ENCODE measurements at places on chromosomes 5 and 9.

- no peak for DNase-seq
These were observed 267.7 kb downstream of the FANCC start for GRCh38 chr9:95049761-95050160.

DNA sequence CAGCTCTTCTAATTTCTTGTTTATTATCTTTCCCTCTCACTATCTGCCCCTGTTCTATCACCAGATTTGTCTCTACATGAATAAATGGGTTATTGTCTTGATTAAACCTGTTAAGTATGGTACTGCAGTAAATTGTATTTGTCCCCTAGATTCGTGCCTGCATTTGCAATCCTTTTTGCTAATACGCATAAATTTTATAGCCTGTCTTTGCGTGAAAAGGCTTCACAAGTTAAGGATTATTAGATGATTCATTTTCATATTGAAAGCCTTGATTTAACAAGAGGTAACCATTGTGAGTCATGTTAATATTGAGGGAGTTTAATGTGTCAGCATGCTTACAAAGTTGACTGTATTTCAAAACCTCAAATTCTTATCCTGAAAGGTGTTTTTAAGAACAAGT is 204.6 kb downstream of the PCSK1 start:
- no peak for DNase-seq

- no peak for DNase-seq
These were observed 10.6 kb downstream of the PCDH1 start for GRCh38 chr5:141867651-141868050.

DNA sequence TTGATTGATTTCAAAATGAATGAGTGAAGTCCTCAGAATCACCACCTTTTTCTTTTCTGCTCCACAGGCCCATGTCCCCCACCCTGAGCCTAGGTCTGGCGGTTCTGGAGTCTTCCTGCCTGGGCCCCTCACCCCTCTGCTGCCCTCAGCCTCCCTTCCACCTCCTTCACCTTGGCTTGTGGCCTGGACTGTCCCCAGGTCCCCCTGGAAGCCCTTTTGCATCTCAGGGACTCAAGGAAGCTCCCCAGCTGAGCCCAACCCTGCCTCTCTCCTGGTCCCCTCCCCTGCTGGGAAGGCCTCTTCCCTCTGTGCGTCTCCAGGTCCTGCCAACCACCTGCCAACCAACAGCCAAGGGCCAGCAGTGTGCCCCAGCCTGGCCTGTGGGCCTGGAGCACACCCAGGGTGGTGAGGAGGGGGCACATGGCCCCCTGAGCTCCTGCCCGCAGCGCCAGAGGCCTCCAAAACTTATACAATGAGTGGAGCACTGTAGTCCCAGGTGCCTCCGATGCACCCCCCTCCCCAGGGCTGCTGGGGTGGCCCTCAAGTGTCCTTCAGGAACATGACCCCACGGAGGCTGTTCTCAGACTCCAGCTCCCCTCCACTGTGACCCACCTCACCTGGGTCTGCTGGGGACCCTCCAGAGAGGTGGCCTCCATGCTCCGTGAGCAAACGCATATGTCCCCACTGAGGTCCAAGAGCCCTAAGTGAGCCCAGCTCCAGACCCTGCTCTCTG is 20.3 kb downstream of the GLT6D1 start:
- DNase-seq = no peak

DNA sequence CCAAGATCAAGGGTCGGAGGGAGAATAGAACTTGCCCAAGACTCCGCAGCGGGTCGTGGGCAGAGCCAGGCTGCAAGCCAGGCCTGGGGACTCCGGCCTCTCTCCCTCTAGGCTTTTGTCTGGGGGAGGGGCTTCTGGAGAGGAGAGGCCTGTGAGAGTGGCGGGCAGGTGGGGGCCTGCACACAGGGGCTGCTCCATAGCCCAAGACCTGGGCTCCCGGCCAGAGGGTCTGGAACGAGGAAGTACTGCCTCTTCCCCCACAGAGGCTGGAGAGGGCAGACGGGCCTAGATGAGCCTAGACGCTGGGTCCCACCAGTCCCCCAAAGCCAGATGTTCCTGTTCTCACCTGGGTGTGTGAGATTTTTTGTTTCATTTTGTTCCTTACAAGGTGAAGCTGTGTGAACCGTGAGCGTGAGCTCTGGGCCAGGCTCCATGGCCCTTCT is 5.2 kb upstream of the ST6GALNAC6 start:
- no peak for DNase-seq

- DNase-seq = peak; percentile 52
These were observed at the start of gene ACSL6 for GRCh38 chr5:132011622-132012343. TSS of gene ACSL6 (minus strand) at chr5:132011658. CDS start at chr5:132011553, 105 bp downstream.

DNA sequence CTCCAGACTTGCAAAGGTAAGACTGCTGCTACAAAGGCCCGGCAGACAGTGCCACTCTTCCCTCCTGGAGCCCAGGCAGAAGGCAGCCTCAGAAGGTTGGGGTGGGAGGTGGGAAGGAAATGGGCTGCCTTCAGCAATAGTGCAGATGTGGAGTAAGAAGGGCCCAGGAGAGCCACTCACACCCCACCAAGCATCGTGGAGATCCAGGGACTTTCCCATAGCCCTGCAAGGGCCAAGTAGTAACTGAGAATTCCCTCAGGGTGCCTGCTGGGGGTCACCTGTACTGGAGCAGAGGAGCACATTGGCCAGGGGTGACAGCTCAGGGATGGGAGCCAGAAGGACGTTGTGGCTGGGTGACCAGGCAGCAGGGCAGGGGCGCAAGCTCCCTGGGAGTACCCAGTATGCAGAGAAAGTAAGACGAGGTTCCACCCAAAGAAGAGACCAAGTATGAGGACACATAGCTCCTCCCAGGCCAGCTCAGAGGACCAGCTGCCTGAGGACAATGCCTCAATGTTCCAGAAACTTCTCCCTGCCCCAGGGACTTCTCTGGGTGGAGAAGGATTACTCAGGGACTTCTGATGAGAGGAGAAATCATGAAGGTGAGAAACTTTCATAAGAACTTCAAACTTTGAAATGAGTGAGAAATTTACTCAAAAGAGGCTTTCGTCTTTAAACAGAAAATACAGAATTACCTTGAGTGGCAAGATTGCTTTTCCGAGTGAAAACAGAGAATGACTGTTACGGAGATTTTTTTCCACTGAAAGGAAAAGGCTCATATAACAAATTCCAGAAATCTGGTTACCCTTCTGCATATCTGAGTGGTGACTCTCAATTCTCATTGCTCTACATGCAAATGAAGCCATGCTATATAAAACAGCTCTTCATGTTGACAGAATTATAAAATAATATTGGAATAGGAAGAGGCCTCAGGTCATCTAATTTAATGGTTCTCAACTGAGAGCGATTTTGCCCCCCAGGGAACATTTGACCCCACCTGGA is 87.9 kb upstream of the TRIO start:
- peak; percentile 64 for DNase-seq

- DNase-seq = no peak
These were observed 36.7 kb upstream of the COL15A1 start for GRCh38 chr9:98907055-98907454.

GRCh38 chr5:139194486-139194885 is 3.7 kb downstream of the SIL1 start:
- no peak for DNase-seq

DNA sequence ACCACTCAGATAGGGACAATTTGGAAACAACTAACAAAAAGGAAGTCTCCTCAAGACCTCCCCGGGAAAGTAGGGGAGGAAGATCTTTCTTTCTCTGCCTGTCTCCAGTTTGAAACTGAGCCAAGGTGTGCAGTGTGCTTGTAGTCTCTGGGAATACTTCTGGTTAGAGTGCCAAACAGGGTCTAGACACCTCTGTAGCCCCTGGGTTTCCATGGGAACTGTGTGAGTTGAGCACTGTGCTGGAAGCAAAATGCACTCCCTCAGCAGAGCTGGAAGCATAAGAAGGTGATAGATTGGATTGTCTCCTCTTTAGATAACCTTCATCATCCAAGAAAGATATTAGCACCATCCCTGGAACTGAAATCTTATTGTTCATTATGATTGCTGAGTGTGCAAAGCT is 129.2 kb upstream of the TNPO1 start:
- DNase-seq = no peak

GRCh38 chr5:60738461-60738860 is 38.5 kb upstream of the DEPDC1B start:
- no peak for DNase-seq

- DNase-seq = no peak
These were observed 47.3 kb upstream of the CEP78 start for GRCh38 chr9:78188594-78188993.

GRCh38 chr5:60453186-60453976 is 246.6 kb downstream of the DEPDC1B start:
- DNase-seq = no peak

GRCh38 chr9:111078391-111079038 is 40.2 kb upstream of the LPAR1 start:
- DNase-seq = no peak

- no peak for DNase-seq
These were observed 8.8 kb downstream of the CLPTM1L start for GRCh38 chr5:1336106-1336561.

DNA sequence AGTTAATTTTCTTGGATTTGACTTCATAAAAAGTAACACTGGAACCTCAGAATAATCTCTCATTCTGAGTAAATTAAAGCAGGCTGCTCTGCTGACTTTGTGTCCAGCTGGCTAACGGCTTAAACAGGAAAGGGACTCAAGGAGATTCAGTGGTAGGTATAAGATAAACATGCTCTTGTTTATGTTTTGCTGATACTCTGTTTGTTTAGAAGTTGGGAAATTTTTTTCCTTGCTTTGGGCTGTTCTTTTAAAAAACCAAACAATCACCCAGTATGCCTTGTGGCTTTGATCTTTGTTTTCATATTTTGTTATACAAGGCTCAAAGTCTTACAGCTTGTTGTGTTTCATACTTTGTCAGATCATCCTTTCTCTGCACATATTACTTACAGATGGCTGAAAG is 237.6 kb upstream of the RIOK2 start:
- DNase-seq = no peak

DNA sequence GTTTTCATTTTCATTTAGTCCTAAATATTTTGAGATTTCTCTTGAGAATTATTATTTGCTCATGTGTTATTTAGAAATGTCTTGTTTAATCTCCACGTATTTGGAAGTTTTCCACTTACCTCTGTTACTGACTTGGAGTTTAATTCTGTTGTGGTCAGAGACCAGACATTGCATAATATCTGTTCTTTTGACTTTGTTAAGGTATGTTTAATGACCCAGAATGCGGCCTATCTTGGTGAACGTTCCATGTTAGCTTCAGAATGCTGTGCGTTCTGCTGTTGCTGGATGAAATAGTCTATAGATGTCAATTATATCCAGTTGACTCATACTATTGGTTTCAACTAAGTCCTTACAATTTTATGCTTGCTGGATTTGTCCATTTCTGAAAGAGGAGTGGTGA is 325.3 kb upstream of the TARS1 start:
- no peak for DNase-seq

DNA sequence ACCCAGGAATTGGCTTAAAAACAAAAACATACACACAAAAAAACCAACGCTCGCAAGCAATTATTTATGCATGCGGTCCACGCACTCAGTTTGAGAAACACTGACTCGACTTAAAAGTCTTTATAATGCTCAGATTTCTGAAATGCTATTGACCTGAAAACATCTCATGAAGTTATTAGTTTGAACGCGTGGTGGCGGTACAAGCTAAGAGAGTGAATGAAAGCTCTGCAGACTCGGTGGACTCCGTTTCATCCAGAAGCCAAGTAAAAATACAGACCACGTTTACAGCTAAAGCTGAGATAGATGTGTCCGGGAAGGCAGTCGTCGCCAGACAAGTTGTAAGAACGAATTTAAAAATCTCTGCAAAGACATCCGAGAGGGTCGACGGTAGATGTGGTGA is at the start of gene PCDHB6:
Gene PCDHB6, plus strand, starts transcription at position 246 of the 400 bp plus-strand sequence. CDS start 201 bp downstream, outside the sequence.
- peak; percentile 51 for DNase-seq

DNA sequence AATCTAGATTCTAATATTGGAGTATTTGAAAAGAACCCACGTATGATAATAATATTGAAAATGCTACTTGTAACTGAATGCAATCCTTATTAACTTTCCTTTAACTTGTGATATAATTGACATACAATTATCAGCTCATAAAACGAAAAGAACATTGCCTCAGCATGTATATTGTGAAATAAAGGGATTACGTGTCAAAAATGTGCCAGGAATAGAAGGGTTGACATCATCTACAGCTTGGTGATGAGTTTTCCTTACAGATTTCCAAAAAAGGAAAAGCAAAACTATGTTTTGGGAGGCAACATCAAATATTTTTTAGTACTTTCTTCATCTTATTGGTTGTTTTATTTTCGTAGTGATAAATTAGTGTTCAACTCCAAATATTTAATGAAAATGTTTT is 266.0 kb upstream of the PTGER4 start:
- no peak for DNase-seq

DNA sequence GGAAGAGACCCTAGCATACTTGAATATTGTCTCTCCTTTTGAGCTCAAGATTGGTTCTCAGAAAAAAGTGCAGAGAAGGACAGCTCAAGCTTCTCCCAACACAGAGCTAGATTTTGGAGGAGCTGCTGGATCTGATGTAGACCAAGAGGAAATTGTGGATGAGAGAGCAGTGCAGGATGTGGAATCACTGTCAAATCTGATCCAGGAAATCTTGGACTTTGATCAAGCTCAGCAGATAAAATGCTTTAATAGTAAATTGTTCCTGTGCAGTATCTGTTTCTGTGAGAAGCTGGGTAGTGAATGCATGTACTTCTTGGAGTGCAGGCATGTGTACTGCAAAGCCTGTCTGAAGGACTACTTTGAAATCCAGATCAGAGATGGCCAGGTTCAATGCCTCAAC is 9.5 kb downstream of the RNF14 start:
- no peak for DNase-seq

DNA sequence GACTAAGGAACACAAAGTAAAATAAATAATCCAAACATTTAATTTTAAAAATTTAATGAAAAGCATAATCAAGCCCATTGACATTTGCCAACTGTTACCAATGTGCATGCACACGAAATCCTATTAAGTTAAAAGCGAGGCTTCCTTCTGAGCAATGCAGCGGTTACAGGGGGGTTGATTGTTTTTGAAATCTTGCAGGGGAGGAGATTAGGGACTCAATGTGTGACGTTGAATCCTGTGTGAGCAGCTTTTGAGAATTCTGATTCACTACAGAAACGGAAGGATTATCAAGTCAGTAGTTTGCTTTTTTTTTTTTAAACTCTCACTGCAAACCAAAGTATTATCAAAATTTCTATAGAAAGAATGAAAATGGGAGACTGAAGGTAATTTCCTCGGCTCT is 109.5 kb downstream of the PRKACG start:
- DNase-seq = no peak

GRCh38 chr9:119792242-119792641 is 423.0 kb upstream of the BRINP1 start:
- no peak for DNase-seq

GRCh38 chr5:178625679-178626483 is 969 bp downstream of the CLK4 start:
- DNase-seq = peak; percentile 29

GRCh38 chr5:109560554-109560953 is 129.2 kb upstream of the MAN2A1 start:
- DNase-seq = no peak

Measured in AG20443 (cell line).